ENCODE measurements at places on chromosomes 5 and 9.
A peak's percentile ranks its signal among the peaks of the same experiment; 100 is the strongest.

DNA sequence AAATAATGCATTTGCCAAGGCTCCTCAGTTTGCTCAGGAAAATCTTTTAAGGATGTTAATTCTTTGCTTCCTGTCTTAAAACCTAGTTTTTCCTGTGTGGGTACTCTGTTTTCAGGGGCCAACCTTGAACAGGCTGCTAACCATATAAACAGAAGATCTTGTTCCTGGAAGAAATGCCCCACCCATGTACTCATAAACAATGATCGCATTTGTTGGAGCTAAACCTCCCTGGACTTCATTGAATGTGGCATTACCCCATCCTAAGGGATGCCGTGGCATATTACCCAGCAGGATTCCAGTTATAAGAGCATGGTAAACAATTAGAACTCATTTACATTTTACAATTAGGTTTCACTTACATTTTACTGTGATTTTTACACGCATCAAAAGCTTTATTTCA lies 436.0 kb downstream of the ZNF608 start:
- DNase-seq = no peak

DNA sequence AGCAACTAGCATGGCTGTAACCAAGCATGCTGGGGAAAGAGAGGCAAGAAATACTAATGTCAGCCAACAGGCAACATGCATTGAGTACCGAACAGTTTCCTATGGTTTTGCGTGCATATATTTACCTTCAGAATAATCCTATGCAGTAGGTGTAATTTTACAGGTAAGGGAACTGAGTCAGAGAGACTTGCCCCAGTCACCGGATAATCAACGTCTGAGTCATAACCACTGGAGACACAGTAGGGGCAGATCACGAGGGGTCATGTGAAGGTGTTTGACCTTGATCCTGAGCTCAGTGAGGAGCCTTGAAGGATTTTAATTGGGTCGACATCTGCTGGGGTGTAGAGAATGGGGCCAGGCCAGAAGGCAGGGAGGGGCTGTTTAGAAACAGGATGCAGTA lies 13.4 kb upstream of the TSC1 start:
- DNase-seq = no peak

DNA sequence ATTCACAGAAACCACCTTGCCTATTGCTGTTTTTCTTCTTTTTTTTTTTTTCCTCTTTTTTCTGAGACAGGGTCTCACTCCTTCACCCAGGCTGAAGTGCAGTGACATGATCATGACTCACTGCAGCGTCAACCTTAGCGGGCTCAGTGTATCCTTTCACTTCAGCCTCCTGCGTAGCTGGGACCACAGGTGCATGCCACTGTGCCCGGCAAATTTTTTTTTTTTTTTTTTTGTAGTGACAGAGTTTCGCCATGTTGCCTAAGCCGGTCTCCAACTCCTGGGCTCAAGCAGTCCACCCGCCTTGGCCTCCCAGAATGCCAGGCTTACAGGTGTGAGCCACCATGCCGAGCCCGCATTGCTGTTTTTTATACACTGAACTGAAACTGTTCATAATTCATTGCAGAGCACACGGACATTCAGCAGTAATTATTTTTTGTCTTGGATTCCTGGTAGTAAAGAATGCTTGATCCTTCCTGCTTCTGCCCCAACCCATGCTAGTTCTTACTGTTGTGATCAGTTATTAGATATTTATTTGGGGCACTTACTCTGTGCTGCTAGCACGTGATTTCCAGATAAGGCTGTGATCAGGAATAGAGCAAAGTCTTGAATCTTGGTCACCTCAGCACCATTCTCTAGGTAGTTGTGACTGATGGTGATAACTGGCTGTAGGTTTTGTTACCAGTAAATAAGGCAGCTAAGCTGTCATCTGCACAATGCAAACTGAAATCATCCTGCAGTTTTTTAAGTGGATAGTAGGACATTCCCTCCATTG lies 14.0 kb downstream of the MAP3K1 start:
- DNase-seq = no peak

DNA sequence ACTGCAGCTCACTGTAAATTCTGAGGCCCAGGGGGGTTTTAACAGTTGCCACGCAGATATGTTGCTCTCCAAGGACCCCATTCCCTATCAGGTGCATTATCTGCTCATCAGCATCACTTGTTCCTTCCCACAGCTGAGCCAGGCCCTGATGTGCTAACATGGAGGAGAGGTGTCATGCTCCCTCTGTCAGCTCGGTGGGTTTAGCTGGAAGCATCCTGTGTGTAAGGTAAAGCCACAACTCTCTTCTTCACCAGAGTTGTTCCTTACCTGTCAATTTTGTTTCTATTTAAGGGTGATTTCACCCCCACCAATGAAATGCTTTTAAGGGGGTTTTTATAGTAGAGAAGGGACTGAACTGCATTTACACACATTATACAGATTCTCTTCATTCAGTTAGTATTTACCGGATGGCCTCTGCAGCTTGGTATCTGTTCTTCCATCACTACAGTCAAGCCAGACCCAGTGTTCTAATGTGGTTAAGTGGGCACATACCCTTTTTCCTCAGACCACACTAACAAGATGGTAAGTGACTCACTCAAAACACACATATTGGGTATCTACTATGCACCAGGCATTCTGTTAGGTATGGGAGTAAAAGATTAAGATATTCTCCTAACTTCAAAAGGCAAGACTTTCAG lies 205.4 kb downstream of the DCP2 start:
- no peak for DNase-seq

DNA sequence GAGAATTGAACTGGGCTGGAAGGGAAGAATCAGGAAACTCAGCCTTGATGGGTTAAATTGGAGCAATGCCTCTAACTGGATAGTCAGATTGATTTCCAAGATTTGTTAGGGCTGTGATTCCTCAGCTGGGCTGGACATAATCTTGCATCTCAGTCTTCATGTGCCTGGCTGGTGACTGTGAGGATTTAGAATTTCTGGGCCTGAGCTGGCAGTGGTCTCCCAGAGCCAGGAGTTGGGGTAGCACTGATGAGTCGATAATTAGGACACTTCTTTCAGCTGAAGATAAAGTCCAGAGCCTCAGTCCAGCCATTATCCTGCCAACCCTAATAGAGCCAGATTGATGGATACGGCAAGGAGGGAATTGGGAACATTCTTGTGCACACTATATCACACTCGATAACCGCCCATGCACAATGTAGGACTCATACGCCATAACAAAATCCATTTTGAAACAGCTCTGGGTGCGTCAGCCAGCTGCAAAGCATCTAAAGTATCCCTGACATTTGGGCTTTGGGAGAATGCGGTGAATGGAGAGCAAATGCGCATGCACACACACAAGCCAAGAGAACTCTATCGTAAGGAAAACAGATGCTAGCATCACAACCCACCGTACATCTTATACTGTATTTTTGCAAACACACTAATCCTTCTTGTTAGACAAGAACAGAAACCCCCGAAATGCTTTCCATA lies 405.1 kb upstream of the KLF4 start:
- DNase-seq = peak; percentile 92

GRCh38 chr5:31300501-31300900 lies 107.0 kb downstream of the CDH6 start:
- no peak for DNase-seq

GRCh38 chr9:114375386-114376175 lies 12.2 kb downstream of the AKNA start:
- DNase-seq = no peak

DNA sequence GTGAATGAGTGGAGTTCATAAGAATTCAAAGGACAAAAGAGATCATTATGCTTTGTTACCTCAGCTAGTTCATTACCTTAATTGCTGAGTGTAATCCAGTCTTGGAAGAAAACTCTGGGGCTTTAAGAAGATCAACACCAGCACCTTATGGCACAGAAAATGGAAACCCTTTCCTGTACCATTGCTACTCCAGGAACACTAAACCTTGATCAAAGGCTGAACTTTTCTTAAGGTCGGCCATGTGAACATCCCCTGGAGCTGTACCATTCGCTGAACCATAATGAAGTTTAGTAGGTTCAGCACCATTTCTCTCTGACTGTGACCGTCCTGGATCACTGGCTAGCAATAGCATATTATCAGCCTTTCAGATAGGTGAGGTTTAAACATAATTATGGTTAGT lies 97.4 kb downstream of the PBX3 start:
- no peak for DNase-seq

DNA sequence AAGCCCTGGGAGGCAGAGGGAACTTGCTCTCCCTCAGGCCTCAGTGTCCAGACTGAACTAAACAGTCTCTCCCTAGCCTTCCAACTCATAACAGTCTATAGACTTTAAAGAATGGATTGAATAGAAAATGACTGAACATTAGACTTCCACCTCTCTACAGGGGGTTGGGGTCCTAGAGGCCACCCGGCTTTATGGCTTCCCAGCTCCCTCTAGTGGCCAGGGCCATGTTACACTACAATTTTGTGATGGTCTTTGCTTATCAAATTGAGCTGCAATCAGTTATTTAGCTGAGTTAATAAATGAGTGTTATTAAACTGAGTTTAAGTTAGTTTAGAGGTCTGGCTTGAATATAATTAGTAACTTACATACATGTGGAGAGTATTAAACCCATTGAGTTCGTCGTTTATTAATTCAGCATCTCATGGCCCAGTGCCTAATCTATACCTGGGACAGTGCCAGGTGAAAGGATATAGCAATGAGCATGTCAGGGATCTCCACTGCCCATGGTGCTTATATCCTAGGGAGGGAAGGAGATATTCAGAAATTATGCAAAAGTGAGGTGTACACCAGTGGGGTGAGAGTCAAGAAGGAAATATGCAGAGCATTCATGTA lies 105.2 kb downstream of the SH3TC2 start:
- DNase-seq = peak; percentile 73

GRCh38 chr5:10627160-10627701 lies 63.4 kb downstream of the ANKRD33B start:
- no peak for DNase-seq

DNA sequence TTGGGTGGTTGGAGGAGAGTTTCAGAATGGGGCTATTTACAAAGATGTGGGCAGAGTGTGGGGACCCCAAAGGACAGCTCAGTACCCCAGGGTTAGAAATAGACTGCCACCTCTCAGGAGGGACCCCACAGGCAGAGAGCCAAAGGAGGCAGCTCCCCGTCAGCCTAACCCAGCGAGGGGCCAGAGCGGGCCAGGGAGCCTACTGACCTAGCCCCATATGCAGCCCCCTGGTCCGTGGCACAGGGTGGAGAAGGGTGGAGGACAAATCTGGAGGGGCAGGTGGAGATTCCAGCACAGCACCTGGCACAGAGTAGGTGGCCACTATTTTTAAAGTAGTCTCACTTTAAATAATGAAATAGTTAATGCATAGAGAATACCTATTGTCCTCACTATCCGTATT lies 67.2 kb upstream of the ANGPTL2 start:
- DNase-seq = no peak

All from adipocyte (in vitro differentiated cells).